ENCODE measurements at places on chromosomes 13 and 19.

- DNase-seq = no peak
These were observed 120.2 kb downstream of the RXFP2 start for GRCh38 chr13:31859571-31859970.

DNA sequence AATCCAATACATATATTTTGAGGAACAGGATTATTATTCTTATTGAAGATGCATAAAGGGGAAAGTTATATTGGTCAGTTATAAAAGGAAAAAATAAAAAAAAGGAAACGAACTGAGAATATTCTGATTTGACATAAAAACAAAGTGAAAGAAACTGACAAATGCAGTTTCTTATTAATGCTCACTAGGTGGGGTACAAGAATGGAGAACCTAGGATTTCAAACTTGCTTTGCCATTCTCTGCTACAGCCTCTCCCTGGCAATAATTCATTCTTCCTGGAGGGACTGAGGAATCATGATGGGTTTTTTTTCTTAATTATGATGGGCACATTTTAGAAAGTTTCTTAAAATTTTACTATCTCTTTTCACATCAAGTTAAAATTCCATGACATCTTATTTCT is 154.9 kb downstream of the PCDH9 start:
- DNase-seq = no peak

GRCh38 chr13:31452525-31452924 is 252.8 kb downstream of the B3GLCT start:
- no peak for DNase-seq

- no peak for DNase-seq
These were observed 76.0 kb upstream of the MEDAG start for GRCh38 chr13:30829833-30830637.

DNA sequence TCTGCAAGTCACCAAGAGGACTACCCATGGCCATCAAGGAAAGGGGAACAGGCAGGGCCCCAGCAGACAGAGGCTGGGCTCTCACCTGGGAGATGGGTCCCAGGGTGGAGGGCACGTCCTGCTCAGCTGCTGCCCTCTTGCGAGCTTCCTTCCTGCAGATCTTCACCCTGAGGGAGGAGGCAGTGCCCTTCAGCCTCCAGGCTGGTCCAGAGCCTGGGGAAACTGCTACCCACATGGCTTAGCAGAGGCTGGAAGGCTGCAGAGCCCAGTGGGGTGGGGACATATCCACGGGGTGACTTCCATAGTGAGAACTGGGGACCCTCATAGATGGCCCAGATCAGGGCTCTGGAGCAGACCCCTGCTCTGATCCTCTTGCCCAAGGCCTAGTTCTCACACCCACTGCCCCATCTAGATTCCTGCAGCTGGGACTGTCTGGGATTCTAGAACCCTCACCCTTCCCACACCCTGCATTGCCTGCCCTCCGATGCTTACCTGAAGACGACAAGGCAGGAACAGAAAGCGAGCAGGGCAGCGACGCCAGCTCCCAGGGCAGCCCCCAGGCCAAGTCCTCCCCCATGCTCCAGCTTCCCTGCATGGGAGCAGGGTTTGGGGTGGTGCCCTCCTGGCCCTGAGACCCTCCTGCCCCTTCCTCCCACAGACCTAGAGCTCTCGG is 9.0 kb downstream of the SIGLEC11 start:
- no peak for DNase-seq

- no peak for DNase-seq
These were observed 1759.1 kb downstream of the OLFM4 start for GRCh38 chr13:54787754-54788153.

- no peak for DNase-seq
These were observed 809 bp downstream of the TDRD12 start for GRCh38 chr19:32720216-32720935.

DNA sequence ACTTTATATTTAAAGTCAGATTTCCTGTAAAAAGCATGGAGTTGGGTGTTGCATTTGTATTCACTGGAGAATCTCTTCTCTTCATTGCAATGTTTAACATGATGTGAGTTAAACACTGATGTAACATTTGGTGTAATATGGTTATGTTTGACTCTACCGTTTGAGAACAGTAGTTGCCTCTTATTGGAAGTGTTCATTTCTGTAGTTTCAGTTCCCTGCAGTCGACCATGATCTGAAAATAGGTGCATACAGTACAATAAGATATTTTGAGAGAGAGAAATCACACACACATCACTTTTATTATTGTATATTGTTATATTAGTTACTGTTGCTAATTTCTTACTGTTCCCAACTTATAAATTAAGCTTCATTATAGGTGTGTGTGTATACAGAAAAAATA is 105.2 kb upstream of the SPACA7 start:
- no peak for DNase-seq

- DNase-seq = no peak
These were observed 104.1 kb upstream of the ZNF507 start for GRCh38 chr19:32241306-32241705.

DNA sequence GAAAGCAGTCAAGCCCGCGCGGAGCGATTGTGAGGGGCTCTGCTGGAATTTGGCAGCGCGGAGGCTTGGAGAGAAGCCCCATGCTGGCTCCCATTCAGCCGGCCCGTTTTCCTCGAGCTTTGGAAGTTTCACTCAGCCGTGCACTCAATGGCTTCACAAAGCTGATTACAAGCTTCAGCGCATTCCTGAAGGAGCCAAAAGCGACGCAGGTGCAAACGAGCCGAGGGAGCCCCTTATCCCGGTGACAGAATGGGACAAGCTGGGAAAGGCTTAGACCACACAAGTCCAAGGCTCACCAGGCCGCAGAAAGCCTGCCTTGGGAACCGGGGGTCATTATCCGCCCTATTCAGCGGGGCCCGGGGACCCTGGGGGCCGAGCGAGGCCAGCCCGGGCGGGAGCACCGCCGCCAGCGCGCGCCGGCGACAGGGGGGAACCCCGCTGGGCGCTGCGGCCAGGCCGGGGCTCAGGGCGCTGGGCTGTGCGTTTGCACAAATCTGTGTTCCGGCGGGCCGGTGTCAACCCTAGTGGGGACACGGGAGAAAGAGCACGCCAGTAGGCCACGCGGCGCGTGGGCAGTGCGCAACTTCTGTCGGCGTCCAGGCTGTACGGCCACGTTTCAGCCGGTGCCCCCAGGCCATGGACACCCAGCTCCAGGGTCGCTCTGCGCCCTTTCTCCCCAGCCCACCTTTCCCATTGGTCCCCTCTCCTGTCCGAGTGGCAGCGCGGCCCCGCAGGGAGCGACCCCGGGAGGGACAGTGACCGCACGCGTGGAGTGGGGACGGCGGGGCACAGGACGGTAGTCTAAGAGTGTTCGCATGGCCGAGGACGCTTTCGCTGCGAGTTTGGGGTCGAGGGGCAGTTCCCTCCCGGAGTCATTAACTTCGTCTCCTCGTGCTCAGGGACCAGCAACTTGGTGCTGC is 37.3 kb downstream of the SOX1 start:
- DNase-seq = no peak

DNA sequence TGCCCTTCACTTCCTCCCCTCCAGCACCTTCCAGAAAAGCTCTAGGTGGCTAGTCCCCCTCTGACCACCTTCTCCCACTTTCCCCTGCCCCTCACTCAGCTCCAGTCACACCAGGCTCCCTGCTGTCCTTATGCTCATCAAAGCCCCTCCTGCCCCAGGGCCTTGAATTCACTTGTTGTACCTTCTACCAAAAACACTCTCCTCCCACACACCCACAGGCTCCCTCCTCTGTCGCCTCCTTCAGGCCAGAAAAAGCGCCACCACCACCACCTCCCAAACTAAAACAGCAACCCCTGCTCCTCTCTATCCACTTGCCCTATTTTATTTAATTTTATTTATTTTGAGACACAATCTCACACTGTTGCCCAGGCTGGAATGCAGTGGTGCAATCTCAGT is 4.8 kb upstream of the CEACAM16 start:
- no peak for DNase-seq

DNA sequence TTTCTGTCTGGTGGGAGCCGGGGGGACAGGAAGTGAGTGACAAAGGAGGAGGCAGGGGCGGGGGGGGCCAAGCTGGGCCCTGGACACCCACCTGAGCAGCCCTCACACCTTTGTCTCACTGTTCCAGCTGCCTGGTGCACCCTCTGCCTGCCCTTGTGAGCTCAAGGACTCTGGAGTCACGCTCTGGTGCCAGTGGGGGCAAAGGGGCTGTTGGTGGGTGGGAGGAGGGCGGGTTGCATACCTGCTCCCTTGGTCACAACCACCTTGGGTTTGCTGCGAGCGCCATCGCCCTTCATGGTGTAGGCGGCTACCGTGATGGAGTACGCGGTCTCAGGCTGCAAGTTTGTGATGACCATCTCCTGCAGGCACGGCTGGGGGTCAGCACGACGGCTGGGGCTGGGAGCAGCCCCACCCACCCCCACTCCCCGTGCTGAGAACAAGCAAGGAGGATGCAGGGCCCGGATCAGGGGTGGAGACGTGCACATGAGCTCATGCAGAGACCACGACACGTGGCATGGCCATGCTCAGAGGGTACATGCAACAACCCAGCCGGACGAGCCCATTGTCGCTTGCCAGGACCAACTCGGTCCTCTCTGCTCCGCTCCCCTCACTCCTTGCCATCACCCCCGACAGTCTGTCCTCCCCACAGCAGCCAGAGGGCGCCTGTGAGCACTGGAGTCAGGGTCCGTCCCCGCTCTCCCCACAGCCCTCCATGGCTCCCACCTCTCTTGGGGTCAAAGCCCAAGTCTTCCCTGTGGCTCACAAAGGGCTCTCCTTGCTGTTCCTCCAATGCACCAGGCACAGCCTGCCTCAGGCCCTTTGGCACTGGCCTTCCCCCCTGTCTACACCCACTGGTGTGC is 114.9 kb downstream of the PTPRS start:
- DNase-seq = no peak

GRCh38 chr13:44096901-44097300 is 217.2 kb downstream of the LACC1 start:
- no peak for DNase-seq

- no peak for DNase-seq
These were observed 403.1 kb downstream of the SPRY2 start for GRCh38 chr13:79937771-79938216.
